ENCODE measurements at places on chromosomes 13 and 19.
A peak's percentile ranks its signal among the peaks of the same experiment; 100 is the strongest.

- no peak for DNase-seq
Measured at GRCh38 chr19:58000677-58001076, 1.9 kb downstream of the ZNF606 start.

DNA sequence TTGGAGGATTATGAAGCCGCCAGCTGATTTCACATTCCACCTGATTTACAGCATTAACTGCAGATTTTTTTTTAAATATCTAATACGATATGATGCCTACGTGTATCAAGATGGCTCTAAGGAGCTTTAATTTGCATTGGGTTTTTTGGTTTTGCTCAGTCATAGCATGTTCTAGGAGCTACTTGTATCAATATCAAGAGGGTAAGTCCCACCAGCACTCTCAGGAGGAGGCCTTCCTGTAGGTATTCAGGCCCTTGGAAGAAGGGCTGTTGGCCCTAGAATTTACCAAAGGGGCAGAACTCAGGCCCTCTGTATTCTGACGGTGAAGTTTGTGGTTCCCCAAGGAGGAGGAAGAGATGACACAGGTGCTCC lies 97.2 kb upstream of the IPO5 start:
- DNase-seq = no peak

GRCh38 chr13:47549219-47549752 lies 451.8 kb downstream of the SUCLA2 start:
- DNase-seq = no peak

- DNase-seq = no peak
Measured at GRCh38 chr13:102310691-102311418, 91.0 kb downstream of the FGF14 start.

GRCh38 chr13:33639626-33640080 lies 178.3 kb upstream of the RFC3 start:
- DNase-seq = no peak

GRCh38 chr19:35328851-35329285 lies at the start of gene CD22:
Gene CD22, plus strand, starts transcription at chr19:35329187. Its CDS starts 2,854 bp downstream, at chr19:35332041.
- DNase-seq = no peak

DNA sequence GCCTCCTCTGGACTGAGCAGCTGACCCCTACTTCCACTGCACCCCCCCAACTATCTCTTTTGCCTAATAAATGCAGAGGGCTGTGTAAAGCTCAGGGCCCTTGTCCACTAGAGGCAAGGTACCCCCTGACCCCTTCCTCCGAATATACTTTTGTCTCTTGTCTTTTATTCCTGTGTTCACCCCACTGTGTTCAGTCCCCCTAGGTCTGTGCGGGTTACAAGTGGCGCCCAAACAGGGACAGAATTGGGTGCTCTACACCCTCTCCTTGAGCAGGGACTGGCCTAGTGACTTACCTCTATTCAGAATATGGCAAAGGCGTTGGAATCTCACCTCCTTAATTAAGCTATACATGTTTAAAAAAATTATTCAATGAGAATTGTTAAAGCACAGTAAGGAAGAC lies 15.0 kb downstream of the ZNF350 start:
- no peak for DNase-seq

- peak; percentile 56 for DNase-seq
Measured at GRCh38 chr19:49875857-49876421, 1.2 kb downstream of the AKT1S1 start.

- peak; percentile 64 for DNase-seq
Measured at GRCh38 chr13:53151336-53152056, 122.9 kb downstream of the OLFM4 start.

DNA sequence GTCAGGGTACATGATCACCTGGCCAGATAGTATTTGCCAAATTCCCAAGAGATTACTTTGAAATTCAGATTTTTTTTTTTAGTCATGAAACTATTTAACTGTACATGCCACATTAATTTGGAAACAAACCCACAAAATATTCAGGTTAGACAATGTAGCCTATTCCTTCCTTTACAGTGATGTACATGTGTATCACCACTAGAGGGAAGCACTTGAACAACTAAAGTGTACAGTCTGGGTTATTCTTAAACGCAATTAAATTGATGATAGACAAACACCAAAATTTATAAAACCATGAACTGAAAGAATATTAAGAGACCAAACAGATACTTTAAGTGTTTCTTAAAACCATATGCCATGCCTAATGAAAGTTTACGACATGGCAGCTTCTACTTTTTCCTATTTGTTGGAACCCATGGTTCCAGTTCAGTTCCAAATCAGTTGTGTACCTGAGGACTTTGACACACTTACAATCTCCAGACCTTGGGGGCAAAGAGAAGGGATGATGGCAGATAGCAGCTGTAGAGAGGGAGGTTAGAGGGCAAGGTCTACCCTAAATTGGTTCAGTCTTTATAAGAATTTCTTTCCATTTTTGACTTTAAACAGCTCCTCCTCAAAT lies 52.8 kb downstream of the TNFSF13B start:
- DNase-seq = no peak

DNA sequence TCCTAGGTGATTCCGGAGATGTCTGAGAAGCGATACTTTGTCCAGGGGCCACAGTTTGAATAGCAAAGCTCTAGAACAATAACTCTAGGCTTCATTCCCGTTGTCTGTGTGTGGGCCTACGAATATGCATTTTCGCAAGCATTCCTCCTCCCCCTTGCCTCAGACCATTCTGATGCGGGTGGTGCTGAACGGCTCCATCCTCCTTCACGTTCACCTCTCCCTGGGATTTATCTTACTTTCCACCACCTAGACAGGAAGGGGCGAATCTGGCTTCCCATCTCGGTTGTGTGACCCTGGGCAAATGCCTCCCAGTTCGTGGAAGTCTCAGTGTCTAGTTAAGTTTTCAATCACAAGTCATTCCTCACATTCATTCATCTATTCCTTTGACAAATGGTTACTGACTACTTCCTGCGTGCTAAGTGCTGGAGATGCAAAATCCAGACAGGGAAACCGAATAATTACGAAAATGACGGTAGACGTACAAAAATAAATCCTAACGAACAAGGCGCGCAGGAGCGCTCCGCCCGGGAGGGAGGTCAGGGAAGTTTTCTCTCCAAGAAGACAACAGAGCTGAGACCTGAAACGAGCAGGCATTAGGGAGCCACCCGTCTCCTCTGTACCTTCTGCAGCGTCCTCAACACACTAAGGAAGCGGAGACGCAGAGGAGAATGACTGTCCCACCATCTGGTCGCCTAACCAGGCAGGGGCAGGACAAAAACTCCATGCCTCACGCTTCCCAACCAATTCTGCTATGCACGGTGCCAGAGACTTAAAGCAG lies 1.3 kb upstream of the CNOT3 start:
- no peak for DNase-seq
